Left renal cortex interstitium (tissue), 4 donors: ENCODE measurements at places on chromosomes 2 and 18. TPM values are rescaled to one million over a fixed set of nuclear protein-coding genes. Genes with fewer than 3 reads are reported as not detected.

DNA sequence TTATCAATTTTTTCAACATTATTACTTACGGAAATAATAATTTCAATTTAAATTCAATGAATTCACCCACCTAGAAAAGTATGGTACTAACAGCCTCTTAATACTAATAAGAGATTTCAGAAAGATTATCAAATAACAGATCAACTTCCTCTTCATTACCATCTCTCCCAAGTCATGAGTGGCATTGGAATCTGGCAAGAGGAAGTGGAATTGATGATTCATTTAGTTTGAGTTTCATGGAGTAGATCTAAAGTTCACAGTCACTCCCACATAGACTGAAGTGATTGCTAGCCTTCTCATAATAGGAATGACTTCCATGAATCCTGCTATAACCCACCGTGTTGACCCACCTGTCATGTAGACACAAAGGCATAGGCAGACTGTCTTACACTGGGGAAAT lies 77.7 kb upstream of the WDR75 start:
- no peak for DNase-seq

GRCh38 chr2:27647289-27647688 lies 16.1 kb downstream of the SUPT7L start:
- no peak for DNase-seq

DNA sequence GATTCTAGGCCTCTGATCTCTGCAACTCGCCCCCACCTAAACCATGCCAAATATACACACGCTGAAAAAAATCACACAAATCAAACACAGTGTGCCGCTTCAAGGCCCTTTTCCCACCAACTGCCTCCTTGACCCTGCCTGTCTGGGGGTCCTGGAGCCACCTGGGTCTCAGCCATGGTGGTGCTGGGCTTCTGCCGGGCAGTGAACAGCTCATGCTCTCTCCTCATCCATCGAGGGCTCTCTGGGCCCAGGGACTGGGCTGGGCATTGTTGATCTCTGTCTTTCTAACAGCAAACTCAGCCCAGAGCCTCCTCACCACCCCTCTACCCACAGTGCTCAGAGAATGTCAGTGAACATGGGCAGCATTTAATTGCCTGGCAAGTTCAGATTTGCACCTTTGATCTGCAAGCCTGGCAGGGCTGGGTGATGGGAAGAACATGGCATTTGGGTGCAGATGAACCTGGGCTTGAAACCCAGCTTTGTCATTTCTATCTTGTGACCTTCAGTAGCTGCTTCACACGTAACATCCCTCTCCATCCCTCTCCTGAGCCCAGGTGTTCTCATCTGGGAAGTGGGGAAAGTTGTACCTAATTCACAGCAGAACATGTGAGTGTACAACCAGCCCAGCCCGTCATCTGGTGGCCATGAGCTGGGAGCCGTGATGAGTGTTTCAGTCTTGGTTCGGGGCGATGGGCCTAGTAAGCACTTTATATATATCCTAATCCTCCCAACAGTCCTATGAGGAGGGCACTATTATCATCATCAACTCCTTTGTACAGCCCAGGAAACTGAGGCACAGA lies 46.1 kb downstream of the SDC1 start:
- DNase-seq = no peak

- no peak for DNase-seq
These were observed 218.0 kb upstream of the TRIB2 start for GRCh38 chr2:12498704-12499103.

DNA sequence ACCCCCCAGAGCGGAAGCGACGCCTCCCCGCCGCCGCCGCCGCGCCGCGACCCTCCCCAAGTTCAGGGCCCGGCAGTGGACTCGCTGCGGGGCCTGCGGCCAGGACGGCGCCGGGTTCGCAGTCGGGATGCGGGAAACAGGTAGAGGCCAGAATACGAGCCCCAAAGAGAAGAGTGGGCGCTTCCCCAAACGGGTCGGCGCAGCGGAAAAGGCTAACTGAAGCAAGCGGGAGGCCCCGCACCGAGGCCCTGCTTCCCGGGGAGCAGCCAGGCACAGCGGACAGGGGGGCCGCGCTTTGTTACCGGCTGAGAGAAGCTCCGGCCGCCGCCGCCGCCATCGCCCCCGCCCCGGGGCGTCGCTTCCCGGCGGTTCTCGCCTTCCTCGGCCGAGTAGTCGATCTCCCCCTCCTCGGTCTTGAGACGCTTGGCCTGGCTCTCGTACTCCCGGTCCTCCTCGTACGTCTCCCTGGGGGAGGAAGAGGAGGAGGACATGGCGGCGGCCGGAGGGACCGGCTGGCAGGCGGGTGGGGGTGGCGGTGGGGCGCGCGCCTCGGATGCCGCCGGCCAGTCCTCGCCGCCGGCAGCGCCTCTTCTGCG lies 494 bp downstream of the HNRNPLL start:
- no peak for DNase-seq

- DNase-seq = no peak
These were observed 81.3 kb upstream of the ACAA2 start for GRCh38 chr18:49894517-49895226.

DNA sequence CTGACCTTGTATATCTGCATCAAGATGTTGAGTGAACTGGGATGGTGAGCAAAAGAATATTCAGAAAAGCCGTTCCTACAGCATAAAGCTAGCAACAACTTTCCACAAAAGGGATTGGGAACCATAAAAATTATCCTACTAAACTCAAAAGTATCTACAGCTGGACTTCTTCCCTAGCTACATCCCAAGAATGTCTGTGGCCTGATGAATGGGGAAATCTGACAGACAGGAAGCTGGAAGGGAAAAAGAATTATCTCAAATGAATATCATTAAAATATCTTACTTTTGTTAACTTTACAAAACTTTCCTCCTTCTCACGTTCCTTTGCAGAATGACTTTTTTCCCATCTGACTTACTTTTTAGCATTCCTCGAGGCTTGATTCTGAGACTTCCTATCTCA lies 150.9 kb downstream of the PDE11A start:
- DNase-seq = no peak

GRCh38 chr2:227597036-227597435 lies 1.7 kb upstream of the SCYGR2 start:
- no peak for DNase-seq

Gene DPP4
- polyA plus RNA-seq = 117 TPM

Gene LYPD6
- 17.1 TPM for polyA plus RNA-seq

Gene SLC4A3
- polyA plus RNA-seq = 7.6 TPM
